ENCODE measurements at places on chromosomes 1 and 21. TPM values are rescaled to one million over a fixed set of nuclear protein-coding genes. Genes with fewer than 3 reads are reported as not detected.

The TMIGD3 gene
- polyA plus RNA-seq: not detected

The OR2T33 gene
- not detected for polyA plus RNA-seq

The LEFTY2 gene
- polyA plus RNA-seq: not detected

The DFFA gene
- polyA plus RNA-seq: 13.8 TPM

The TMEM183A gene
- polyA plus RNA-seq: 13.0 TPM

The ANKRD13C gene
- 28.1 TPM for polyA plus RNA-seq

The SPRR5 gene
- not detected for polyA plus RNA-seq

The MYBPHL gene
- polyA plus RNA-seq: 1.1 TPM

The DNM3 gene
- polyA plus RNA-seq: 210 TPM

The RAB13 gene
- polyA plus RNA-seq: 2.4 TPM

The SYDE2 gene
- 0.08 TPM for polyA plus RNA-seq

The C1orf185 gene
- polyA plus RNA-seq: not detected

The KCNT2 gene
- 3.4 TPM for polyA plus RNA-seq

The PNRC2 gene
- polyA plus RNA-seq: 101 TPM

The MATN1 gene
- not detected for polyA plus RNA-seq

The C1orf198 gene
- polyA plus RNA-seq: 18.8 TPM

The MIXL1 gene
- polyA plus RNA-seq: not detected

The S100A1 gene
- polyA plus RNA-seq: not detected

The NR1I3 gene
- 1.4 TPM for polyA plus RNA-seq

The HSD3B2 gene
- polyA plus RNA-seq: not detected

The RHBG gene
- polyA plus RNA-seq: not detected

The SYCP1 gene
- polyA plus RNA-seq: 8.1 TPM

The KRTAP6-1 gene
- polyA plus RNA-seq: not detected

The RNF223 gene
- polyA plus RNA-seq: not detected

The IFNLR1 gene
- polyA plus RNA-seq: not detected

The FCMR gene
- not detected for polyA plus RNA-seq

The SUSD4 gene
- polyA plus RNA-seq: 153 TPM

The SPRR2B gene
- polyA plus RNA-seq: not detected

The CHI3L1 gene
- polyA plus RNA-seq: not detected

The LRRC42 gene
- 13.0 TPM for polyA plus RNA-seq

The AGT gene
- polyA plus RNA-seq: 0.48 TPM

The CFHR3 gene
- not detected for polyA plus RNA-seq

The LENEP gene
- polyA plus RNA-seq: not detected

The TNFRSF4 gene
- polyA plus RNA-seq: not detected

The LRRC7 gene
- polyA plus RNA-seq: 4.0 TPM

The OVAAL gene
- polyA plus RNA-seq: not detected

The H6PD gene
- 0.19 TPM for polyA plus RNA-seq

The PLA2G2D gene
- 0.55 TPM for polyA plus RNA-seq

The TNNT2 gene
- polyA plus RNA-seq: not detected

The UBL4B gene
- polyA plus RNA-seq: not detected

The DCST2 gene
- not detected for polyA plus RNA-seq

The ADARB1 gene
- 29.7 TPM for polyA plus RNA-seq

The LRRC39 gene
- polyA plus RNA-seq: 4.7 TPM

The FCRL5 gene
- not detected for polyA plus RNA-seq

The MPZL1 gene
- polyA plus RNA-seq: 27.5 TPM

The CFAP107 gene
- not detected for polyA plus RNA-seq

The LDLRAD1 gene
- polyA plus RNA-seq: not detected

Data from Purkinje cell (primary cell).